CD4-positive, alpha-beta T cell treated with Interleukin-10 for 1 hour (primary cell): ENCODE measurements at places on chromosomes 2 and 18.

DNA sequence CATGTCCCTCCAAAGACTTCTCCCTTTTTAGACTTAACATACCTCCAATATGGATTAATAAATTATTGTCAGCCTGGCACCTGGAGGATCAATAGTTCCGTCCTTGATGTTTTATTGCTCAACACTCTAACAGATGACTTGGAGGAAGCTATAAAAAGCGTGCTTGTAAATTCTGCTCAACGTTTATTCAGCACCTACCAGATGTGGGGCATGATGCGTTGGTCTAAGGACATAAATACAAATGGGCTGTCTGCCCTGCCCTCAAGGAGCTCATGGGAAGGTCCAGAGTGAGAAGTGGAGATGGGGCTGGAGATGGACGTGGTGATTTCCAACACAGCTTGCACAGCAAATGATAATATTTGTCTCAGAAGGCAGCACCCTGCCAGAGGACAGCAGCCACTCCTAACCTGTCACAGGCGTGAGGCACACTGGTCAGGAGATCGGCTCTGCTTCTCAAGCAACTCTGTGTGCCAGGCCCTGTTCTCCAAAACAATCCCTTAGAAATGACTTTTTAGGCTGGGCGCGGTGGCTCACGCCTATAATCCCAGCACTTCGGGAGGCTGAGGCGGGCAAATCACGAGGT is 25.5 kb upstream of the ZCCHC2 start:
- DNase-seq: no peak

GRCh38 chr2:211730215-211730614 is 808.4 kb downstream of the ERBB4 start:
- no peak for DNase-seq

DNA sequence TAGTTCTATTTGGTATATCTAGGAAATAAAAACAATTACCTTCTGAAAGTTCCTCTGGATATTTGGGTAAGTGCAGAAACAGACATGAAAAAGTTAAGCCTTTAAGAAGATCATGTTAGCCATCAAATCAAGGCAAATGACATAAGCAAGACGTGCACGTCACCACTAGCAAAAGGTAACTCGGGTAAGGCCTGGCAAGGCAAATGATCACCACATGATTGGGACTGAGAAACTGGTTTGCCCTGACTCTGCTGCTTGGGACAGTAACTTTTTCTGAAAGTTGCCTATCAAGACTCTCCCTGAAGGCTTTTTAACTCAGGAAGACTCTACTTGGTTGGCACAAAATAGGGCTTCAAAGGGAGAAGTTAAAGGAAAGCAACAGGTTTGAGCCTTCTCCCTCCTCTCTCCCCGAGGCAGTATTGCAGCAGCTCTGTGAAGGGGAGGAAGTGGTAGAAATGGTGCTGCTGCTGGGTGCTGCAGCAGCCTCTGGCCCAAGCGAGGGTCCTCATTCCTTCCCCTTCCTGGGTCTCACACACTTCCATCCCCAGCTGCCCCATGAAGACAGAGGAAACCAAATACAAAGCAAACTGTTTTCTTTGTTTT is 17.1 kb upstream of the TMEM237 start:
- no peak for DNase-seq

- no peak for DNase-seq
These were observed 511.4 kb downstream of the RNF144A start for GRCh38 chr2:7428454-7429204.

- no peak for DNase-seq
These were observed 25.6 kb downstream of the BCL2 start for GRCh38 chr18:63293935-63294334.

- DNase-seq: no peak
These were observed 1.2 kb downstream of the CNGA3 start for GRCh38 chr2:98347298-98348065.

GRCh38 chr2:147149575-147150240 is 695.1 kb upstream of the ACVR2A start:
- no peak for DNase-seq

GRCh38 chr2:170493426-170494097 is 221.6 kb upstream of the SP5 start:
- no peak for DNase-seq
